MG63 (cell line): ENCODE measurements at places on chromosomes 5 and 9.

- peak; percentile 55 for DNase-seq
Measured at GRCh38 chr5:145587710-145588109, 247.4 kb downstream of the PRELID2 start.

DNA sequence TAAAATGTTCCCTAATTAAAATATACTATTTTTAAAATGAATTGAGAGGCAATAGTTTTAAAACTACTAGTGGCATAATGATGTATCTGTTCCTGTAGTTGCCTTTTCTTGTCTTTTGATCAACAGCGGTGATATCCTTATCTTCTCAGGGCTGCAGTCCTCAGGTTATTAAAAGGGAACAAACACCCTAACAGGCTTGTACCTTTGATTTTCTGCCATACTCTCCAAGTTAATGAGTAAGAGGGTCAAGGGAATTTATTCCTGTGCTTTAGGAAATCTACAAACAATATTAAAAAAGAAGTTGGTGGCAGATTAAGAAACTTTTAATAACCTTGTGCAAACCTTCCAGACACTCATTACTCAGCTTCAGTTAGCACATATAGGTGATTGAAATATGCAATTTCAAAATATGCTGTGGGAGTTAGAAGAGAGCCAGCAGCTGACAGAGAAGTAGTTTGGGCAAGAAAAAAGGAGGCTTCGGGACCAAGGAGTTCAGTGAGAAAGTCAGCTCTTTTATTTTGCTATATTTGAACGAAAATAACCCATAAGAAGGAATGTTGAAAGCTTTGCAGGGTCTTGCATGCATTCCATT lies 81.0 kb upstream of the TLE4 start:
- no peak for DNase-seq

GRCh38 chr9:19552282-19553105 lies 143.7 kb downstream of the ACER2 start:
- no peak for DNase-seq

DNA sequence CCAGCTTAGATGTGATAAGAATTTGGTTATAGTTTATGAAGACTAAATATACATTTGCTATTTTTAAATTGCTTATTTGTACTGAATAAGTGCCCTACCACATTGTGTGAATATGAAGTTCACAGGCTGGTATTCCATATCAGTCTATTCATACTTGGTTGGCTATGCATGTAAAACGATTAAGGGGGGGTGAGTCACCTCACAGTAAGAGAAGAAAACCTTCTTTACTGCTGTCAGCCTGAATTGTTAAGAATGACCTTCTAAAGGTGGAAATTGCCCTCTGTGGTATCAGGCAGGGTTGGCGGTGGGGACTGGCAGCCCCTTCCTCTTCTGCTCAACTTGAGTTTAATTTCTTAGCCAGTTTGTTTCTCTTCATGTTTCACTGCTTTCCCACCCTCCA lies 127.0 kb upstream of the RPS23 start:
- no peak for DNase-seq

DNA sequence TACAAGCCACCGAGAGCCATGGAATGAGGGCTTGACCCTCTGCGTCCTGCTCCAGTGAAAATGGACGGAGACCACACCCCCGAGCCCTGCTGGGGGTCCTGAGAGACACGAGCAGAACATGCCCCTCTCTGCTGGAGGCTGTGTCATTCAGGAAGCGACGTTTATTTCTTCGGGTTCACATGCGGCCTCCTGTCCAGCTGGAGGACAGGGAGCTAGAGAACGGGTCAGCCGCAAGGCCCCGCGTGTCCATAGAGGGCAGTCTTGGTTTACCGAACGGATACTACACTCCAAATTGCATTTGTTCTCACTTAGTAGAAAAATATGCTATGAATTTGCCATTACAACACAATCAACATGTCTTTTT lies 36.1 kb downstream of the MRPL36 start:
- DNase-seq = peak; percentile 77
